ENCODE measurements at places on chromosomes 16 and 17. TPM values are rescaled to one million over a fixed set of nuclear protein-coding genes. Genes with fewer than 3 reads are reported as not detected.

Gene BCAR1
- not detected for total RNA-seq

Gene OXLD1
- total RNA-seq = 56.6 TPM

Gene HYDIN
- total RNA-seq = not detected

Gene SDR42E1
- 12.5 TPM for total RNA-seq

Gene FTSJ3
- total RNA-seq = 56.7 TPM

Gene WNT9B
- not detected for total RNA-seq

Gene IRX3
- total RNA-seq = not detected

Gene AIPL1
- total RNA-seq = not detected

Gene RGS9
- total RNA-seq = 2.8 TPM

Gene NPB
- total RNA-seq = 0.47 TPM

Gene CD19
- total RNA-seq = 0.40 TPM

Gene ALOX15B
- not detected for total RNA-seq

Gene LGALS9B
- 2.0 TPM for total RNA-seq

Gene LMF1
- total RNA-seq = 31.3 TPM

Gene ELMO3
- total RNA-seq = 9.4 TPM

Gene PDIA2
- not detected for total RNA-seq

DNA sequence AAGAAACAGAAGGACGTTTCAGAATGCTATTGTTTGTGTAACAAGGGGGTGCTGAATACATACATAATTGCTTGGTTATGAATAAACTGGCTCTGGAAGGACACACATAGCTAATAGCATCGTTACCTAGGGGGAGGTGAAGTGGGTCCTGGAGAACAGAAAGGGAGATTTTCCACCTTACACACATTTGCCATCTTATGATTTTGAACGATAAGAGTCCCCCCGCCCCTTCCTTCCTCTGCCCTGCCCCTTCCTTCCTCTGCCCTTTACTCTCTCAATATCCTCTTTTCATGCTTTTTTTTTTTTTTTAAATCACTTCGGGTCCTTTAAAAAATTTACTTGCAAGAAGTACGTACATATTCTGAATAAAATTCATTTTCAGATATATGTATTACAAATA is 902 bp upstream of the DHRS7B start:
- no peak for DNase-seq

GRCh38 chr16:24381470-24382118 is 125.5 kb downstream of the CACNG3 start:
- no peak for DNase-seq

- DNase-seq = no peak
Observed at GRCh38 chr16:14616280-14616679, 13.8 kb downstream of the PARN start.

GRCh38 chr17:2713881-2714280 is 2.3 kb upstream of the CLUH start:
- DNase-seq = no peak

DNA sequence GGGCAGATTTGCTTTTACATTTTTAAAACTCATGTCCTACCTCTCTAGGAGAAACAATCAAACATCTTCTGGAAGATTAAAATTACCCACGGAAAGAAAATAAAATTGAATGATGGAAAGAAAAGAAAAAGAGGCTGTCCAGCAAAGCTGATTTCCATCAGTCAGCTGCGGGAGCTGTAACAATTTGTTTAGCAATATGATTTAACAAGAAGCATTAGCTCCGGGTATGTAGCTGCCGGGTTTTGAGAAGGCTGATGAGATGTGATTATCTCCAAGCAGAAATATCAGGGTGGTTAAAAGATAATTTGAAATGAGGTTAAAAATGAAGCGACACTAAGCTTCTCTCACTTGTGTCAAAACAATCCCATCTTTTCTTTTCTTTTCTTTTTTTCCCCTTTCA is 608.9 kb upstream of the SALL1 start:
- DNase-seq = no peak

GRCh38 chr17:76131051-76131691 is 9.9 kb downstream of the FOXJ1 start:
- no peak for DNase-seq

DNA sequence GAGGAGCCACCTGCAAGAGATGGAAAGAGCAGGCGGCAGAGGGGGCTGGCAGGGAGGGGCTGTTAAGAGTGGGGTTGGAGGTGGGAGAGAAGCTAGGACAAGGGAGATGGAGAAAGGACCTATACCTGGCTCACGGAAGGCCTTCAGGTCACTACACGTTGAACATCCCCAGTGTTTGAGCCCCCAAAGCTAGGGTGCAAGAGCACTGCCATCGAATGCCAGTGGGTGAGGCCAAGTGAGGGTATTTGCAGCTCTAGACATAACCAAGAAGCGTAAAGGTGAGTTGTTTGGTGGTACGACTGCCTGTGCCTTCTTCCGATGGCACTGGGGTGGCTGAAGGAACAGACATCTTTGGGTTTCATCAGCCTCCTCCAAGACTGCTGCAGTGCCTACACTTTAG is 17.0 kb upstream of the HERPUD1 start:
- no peak for DNase-seq

DNA sequence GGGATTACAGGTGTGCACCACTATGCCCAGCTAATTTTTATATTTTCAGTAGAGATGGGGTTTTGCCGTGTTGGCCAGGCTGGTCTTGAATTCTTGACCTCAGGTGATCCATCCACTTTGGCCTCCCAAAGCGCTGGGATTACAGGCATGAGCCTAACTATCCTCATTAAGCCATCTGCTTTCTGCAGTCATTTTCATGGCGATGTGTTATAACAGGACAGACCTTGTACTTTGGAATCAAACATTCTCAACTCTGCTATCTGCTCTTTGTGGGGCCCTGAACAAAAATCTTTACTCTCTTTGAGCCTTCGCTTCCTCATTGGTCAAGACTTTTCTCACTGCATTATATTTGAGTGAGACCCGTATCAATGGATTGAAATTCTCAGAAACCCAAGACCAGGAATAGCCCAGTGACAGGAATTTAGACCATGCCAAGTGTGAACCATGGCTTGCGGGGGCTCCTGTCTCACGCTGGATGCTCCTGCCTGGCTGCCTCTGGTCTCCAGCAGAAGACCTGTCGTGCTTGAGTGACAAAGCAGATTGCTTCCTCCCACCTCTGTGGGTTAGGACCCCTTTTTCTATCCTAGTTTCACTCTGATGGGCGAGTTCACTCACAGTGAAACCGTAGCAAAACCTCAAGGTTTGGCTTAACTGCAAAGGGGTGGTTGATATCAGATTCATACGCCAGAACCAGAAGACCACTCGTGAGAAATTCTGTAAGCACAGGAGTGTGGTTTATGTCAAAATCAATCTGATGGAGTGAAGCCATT is 519.1 kb downstream of the MAF start:
- no peak for DNase-seq

GRCh38 chr17:79836972-79837887 is 2.0 kb downstream of the CBX4 start:
- DNase-seq = peak; percentile 72

DNA sequence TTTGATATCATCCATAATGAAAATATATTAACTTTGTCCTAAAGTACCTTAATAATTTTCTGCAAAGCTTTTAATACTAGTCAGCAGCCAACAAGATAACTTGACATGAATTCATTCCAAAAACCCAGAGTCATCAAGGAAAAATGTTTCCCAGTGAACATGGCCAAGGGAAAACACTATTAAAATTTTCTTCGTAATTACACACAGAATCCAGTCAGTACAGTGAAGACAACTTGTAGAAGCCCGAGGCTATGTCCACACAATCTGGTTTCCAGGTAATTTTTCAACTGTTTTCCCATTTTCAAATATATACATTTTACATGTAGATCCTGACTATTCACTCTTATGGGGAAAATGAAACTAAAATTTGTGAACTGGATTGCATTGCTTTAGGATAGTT is 600.9 kb downstream of the CDH8 start:
- DNase-seq = no peak

- no peak for DNase-seq
Observed at GRCh38 chr17:49920030-49920769, 48.8 kb upstream of the DLX4 start.

- no peak for DNase-seq
Observed at GRCh38 chr16:31879937-31880321, 6.3 kb downstream of the ZNF267 start.

DNA sequence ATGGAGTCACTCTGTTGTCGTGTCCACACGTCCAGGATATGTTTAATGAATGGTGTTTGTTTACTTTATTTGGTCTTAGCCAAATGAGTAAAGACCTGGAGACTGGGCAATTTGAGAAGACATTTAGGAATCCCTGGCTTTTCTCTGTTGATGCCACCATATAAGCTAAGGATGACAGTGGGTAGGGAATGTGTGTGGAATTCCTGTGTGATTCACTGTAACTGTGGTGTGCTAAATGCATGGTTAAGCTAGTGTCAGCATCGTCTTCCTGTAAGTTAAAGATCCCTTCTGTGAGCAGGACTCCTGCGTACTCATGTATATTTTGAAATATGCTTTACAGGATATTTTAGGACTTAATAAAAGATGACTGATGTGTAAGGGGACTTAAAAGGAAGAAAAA is 26.4 kb downstream of the GOSR1 start:
- DNase-seq = no peak

DNA sequence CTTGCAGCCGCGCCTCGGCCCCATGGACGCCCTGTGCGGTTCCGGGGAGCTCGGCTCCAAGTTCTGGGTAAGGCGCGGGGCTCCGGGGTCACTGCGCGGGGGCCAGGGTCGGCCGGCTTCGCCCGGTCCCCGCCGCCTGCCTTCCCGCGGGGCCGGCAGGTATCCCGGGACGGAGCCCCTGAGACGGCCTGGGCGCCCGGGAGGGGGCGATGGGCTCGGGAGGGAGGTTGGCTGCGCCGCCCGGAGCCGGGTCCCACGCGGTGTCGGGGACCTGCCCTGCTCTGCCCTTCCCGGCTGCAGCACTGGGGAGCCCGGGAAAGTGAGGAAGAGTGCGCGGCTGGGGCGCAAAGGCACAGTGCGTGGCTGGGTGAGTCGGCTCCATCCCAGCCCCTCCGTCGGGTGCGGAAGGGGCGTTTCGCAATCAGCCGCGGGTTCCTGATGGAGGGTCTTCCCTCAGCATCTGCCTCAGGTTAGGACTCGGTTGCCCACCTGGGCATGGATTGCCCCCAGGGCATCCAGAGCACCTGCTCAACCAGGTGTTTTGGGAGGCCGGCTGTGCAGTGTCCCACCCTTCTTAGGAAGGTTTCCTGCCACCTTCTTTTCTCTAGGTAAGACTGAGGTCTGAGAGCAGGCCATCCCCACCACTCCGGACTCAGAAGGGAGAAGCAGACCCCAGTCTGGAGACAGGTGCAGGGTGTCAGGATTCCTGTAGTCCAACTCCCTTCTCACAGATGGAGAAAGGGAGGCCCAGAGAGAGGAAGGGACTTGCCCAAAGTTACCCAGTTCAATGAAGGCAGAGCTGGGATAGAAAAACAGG is 442 bp downstream of the ABCC3 start:
- no peak for DNase-seq

GRCh38 chr17:48393283-48393682 is 36.7 kb downstream of the SKAP1 start:
- no peak for DNase-seq

- no peak for DNase-seq
Observed at GRCh38 chr16:2702438-2702825, 17.6 kb downstream of the PRSS27 start.

DNA sequence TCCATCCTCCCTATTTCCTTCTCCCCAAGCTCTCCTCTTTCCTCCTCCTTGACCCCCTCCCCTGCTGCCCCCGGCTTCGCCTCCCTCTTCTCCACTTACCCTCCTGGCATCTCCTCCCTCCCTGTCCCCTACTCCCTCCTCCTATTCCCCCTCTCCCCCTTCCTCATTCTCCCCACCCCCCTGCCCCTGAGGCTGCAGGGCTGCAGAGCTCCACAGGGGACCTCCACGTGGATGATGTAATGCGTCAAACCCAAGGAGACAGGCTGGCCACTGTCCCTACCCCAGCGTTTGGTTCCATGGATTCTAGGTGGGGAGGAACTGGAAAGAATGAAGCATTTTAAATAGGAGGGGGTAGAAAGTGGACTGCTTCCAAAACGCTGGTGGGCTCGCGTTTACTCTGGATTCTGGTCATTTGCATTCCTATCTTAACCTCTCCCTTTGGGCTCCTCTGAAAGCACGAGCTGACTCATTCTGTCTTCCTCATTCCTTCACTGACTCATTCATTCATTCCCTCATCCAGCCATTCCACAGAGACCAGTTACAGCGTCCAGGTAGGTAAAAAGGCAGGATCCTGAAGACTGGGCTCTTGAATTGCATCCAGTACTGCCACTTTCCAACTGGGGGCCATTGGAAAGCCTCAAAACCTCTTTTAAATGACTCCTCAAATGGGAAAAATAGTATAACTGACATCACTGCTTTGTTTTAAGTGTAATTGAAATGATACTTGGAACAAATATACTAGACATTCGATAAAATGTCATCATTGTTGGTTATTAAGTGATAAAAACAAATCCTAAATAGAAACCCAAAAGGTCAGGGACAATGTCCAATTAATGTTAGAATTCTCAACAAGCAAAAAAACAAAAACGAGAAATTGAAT is 943 bp upstream of the COTL1 start:
- DNase-seq = no peak

- no peak for DNase-seq
Observed at GRCh38 chr17:40597156-40597555, 31.9 kb upstream of the CCR7 start.

DNA sequence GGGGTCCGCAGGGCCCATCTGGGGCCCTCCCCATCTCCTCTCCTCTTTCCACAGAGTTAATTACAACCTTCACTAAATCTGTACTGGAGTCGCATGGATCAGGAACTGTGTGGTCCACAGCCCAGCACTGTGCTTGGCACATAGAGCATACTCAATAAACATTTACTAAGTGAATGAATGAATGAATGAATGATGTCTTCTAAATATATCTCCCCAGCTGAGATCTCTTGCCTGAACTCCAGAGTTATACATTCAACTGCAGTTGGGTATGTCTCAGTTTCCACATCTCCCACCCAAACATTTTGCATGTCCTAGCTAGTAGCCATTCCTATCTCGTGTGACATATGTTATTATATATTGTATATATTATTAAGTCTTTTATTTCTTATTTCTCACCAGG is 28.7 kb upstream of the IL21R start:
- no peak for DNase-seq

GRCh38 chr16:49427771-49428170 is 54.2 kb downstream of the C16orf78 start:
- no peak for DNase-seq

- no peak for DNase-seq
Observed at GRCh38 chr16:73369851-73370250, 321.9 kb upstream of the ZFHX3 start.

Data from activated naive CD8-positive, alpha-beta T cell treated with anti-CD3 and anti-CD28 coated beads, Interleukin-2, amount 10 ng/mL, durations not matched to agents 7 days and 5 days (primary cell).